Nucleus accumbens (tissue), 56 donors: ENCODE measurements at places on chromosomes 16 and 17.
A peak's percentile ranks its signal among the peaks of the same experiment; 100 is the strongest.

DNA sequence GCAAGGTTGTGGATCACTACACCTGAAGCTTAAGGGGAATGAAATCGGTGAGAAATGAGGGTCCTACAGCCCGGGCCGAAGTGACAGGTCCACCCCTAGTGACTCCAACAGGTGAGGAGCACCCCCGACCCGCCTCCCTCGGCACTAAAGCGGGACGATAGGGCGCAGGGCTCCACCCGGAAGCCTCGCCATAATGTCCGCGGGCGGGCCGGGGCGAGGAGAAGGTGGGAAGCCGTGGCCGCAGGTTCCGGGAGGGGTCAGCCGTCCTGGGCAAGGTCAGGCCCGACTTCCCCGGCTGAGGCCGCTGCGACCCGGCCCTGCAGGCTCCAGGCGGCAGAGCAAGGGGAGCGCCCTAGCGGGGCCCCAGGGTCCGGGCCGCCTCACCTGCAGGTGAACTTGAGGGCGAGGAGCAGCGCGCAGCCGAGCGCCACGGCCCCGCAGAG lies 543 bp downstream of the TXNDC11 start:
- no peak for DNase-seq

DNA sequence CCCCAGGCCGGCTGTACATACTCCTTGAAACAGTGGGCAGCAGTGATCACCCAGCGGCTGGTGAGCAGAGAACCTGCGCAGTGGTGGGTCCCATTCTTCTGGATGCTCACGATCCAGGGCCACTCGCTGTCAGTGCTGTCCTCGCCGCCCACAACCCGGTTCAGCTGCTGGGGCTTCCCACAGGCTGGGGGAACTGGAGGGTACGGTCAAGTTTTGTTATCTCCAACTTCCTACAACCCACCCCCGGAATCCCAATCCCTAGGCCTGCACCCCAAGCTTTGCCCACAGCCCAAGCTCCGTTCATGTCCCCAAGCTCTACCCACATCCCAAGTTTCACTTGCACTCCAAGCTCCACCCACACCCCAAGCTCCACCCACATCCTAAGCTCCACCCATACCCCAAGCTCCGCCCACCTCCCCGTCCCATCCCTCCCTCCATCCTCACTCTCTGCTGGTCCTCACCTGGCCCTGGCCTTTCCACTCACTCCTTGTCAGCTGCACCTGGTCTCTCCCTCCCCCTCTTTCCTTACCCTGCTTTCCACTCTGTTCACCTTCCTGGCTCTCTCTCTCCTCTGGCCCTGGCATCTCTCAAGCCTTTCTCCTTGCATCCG lies 1.8 kb downstream of the PRSS22 start:
- no peak for DNase-seq

DNA sequence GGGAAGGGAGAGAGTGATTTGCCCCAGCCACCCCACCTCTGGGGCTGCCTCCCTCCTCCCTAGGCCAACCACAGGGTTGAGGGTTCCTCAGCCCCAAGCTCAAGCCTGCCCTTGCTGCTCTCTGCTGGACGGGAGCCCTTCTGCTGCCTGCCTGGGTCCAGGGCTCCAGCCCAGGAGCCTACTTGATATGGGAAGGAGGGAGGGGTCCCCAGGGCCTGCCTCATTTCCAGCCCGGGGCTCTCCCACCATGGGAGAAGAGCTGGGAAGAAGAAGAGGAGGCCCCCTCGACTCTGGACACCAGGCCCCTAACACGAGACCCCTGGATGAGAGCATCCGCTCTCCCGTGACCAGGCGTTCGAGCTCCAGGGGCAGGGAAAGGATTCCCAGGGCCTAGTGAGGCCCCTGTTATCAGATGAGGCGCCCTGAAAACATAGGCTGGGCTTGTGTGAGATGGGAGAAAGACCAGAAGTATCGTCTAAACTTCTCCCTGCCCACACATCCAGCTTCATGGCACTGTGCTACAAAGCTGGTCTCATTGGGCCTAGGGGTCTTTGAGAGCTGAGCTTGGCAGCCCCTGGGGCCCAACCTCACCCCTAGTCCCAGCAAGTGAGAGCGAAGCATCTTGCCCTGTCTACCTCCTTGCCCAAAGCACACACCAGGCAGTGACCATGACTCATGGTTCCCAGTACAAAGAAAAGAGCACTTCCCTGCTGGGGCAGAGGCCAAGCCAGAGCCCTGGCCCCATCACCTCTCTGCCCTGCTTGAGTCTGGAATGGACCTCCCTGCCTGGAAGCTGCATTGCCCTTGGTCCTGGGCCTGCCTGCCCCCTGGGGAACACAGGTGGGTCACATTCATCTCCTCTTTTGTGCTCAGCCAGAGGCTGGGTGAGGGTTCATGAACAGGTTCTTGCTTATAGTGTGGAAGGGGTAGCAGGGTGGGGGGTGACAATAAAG lies 987 bp downstream of the SLC16A5 start:
- DNase-seq = no peak

DNA sequence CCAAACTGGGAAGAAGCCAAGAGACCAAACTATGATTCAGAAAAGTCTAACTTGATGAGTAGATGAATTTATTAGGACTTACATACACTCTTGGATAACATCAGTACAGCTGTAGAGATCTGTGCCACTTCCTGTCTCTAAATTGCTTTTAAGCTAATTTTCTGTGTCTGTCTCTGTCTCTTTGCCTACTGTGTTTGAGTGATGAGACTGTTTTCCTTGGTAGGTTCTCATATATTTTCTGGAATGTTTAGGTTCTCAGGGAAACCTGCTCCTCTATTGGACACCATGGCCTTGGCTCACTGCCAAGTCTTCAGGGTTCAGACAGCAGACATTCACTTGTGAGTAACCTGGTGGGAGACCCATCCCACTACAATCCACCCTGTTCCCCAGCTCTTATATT lies 103.5 kb upstream of the KIF2B start:
- no peak for DNase-seq

GRCh38 chr16:47392081-47392480 lies 68.8 kb downstream of the ITFG1 start:
- DNase-seq = no peak

DNA sequence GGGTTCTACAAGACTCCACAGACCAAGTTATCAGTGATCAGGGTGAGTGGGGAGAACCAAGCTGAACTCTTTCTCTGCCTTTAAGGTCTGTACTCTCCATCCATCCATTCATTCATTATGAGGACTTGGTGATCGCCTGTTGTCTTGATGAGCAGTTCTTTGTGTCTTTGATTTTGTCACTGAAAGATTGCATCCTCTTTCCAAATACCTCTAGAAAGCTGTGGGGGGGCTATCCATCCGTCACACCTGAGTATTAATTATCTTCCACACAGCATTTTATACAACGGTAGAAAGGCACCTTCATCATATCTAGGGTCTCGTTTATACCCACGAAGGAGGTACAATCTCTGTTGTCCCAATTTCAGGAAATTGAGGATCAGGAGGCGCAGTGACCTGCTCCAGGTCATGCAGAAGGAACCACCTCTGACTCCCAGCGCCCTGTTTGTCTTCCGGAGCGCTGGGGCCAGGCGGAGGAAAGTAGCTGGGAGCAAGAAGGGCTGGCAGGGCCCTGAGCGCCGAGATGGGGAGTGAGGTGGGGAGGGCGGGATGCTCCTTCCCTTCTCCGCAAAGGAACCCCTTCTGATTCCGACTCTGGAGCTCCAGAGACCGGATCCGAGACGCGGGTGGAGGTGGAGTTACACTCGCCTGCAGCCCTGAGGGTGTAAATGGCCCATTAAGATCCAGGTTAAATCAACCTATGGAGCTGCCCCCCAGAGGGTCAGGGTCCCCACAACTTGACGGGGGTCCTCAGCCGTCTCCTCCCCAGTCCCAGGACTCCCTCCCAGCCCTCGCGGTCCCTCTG lies 605 bp upstream of the ABAT start:
- DNase-seq = no peak

DNA sequence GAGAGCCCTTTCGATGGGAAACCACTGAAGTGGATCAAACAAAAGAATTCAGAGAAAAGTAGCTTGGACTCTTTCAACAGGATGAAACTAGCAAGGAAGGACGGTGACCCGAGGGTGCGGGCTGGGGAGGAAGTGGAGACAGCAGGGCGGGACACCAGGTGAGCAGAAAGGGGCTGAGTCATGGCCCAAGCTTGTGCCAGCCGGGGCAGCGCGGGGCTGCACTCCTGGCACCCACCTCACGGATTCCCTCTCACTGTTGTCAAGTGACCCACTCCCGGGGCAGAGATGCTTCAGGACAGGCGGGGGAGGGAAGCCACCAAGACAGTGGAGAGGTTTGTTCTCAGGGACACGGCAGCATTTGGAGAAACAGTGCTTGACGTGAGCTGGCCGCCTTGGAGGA lies 10.7 kb upstream of the RNF222 start:
- no peak for DNase-seq

DNA sequence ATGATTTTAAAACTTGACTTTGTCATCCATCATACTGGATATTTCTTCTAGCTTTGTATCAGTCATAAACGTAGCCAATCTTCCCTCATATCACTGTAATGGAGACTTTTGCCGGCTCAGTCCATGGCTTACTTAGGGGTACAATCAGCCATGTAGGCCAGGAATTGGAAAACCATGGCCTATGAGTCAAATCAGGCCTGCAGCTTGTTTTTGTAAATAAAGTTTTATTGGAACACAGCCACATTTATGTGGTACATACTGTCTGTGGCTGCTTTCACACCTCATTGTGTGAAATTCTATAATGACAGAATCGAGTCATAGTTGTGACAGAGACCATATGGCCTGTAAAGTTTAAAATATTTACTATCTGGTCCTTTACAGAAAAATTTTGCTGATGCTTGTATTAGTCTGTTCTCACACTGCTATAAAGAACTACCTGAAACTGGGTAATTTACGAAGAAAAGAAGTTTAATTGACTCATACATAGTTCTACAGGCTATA lies 64.5 kb upstream of the CDH13 start:
- DNase-seq = no peak

DNA sequence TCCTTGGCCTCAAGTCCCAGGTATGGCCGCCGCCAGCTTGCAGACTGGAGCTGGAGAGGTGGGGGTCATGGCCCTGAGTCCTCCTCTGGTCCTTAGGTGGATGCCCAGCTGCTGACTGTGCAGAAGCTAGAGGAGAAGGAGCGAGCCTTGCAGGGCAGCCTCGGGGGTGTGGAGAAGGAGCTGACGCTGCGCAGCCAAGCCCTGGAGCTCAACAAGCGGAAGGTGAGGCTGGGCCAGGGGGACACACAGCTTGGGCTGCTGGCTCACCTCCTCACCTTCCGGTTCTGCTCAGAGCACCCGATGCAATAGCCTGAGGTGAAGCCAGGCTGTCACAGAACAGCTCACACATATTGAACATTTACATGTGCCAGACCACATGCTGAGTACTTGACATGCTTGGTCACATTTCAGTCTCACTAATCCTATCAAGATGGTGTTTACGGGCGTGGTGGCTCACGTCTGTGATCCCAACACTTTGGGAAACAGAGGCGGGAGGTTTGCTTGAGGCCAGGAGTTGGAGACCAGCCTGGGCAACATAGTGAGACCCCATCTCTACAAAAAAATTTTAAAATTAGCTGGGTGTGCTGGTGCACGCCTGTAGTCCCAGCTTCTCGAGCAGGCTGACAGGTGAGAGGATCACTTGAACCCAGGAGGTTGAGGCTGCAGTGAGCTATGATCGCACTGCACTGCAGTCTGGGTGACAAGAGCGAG lies 7.4 kb downstream of the RNF40 start:
- DNase-seq = no peak

- DNase-seq = no peak
These were observed 99.7 kb upstream of the CDH8 start for GRCh38 chr16:62135911-62136310.

DNA sequence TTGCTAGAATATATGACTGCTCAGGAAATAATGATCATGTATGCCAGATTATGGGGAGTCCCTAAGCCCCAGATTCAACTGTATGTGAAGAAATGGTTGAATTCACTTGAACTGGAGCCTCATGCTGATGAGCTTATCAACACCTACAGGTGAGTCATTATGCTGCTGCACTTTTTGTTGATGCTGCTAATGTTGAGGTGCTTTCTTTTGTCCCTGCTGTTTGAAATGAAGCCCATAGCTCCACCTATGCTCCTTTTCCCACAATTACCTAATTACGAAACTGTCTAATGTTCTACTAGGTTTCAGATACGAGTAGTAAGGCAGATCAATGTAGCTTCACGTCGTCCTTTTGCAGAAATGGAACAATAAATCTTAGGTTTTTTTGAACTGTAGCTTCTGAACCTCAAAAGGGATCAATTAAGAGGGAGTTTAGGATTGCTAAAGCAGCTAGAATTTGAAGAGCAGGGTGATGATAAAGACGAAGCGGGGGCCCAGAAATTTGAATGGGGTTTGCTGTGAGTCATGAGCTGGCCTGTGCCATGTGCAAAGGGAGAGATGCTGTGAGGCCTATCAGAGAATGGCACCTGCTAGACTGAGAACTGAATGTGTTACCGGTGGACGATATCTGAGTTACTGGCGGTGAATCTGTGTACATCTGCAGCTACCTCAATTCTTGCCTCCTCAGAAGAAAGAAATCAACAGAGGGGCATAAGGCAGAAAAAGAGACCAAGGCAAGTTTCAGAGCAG lies 6.1 kb upstream of the UQCRC2 start:
- DNase-seq = no peak

DNA sequence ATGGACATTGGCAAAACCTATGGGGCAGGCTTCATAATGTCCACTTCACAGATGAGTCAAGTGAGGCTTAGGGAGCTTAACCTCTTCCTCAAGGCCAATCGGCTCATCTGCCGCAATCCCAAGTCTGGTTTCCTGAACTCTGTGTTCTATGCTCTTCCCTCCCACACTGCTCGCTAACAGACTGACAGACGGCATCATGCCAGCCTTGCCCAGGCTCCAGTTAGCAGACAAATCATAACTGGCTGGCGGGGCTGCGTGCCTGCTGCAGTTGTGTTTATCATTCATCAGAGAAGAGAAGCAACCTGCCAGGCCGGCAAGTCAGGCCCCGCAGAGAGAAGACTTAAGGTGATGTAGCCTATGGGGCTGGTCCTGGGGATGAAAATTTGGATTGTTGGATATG lies 216.2 kb upstream of the ASIC2 start:
- DNase-seq = peak; percentile 10

- DNase-seq = no peak
These were observed 686.2 kb downstream of the KCNJ2 start for GRCh38 chr17:70855401-70856054.

DNA sequence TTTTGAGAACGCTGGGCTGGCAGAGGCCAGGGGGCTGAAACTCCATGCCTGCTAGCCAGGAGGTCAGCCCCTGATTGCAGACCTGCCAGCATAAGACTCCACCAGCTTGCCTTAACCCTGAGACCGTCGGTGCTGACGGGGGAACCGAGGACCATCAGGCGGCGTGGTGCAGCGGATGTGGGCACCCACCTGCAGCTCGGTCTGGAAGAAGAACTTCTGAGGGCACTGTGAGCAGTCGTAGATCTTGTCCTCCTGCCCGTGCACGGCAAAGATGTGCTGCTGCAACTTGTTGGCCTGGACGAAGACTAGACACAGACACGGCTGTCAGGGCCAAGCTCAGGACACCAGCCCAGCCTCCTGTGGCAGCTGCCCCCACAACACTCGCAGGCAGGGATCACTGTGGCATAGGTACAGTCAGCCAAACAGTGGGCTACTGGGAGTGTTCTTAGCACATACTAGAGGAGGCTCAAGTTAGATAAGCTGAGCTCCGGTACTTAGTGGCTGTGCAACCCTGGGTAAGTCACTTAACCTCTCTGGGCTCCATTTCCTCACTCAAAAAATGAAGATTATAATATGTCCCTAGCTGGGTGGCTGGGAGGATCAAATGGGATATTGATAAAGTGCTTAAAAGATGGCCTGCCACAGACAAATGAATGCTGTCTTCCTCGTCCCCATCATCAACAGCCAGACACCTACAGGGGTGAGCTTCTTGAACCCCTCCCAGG lies 150.0 kb downstream of the C16orf78 start:
- DNase-seq = no peak

- DNase-seq = no peak
These were observed 20.8 kb downstream of the SRP68 start for GRCh38 chr17:76051561-76051960.
